T-helper 9 cell (primary cell): ENCODE measurements at places on chromosomes 12 and 14.

DNA sequence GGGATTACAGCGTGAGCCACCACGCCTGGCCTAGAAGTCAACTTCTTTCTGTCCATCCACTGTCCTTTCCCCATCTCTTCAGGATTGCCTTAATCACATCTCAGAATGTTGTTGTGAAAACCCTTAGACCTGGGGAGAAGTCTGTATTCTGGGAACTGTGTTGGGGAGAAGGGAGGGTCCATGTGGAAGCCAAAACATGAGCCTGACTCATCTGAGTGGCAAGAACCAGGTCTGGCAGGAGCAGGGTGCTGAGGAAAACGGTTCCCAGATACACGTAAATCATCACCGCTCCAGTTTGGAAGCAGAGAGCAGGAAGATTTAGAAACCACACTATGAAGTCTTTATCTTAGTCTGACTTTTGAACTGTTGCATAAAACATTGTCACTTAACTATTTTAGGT lies 245.6 kb upstream of the RGS6 start:
- no peak for DNase-seq

DNA sequence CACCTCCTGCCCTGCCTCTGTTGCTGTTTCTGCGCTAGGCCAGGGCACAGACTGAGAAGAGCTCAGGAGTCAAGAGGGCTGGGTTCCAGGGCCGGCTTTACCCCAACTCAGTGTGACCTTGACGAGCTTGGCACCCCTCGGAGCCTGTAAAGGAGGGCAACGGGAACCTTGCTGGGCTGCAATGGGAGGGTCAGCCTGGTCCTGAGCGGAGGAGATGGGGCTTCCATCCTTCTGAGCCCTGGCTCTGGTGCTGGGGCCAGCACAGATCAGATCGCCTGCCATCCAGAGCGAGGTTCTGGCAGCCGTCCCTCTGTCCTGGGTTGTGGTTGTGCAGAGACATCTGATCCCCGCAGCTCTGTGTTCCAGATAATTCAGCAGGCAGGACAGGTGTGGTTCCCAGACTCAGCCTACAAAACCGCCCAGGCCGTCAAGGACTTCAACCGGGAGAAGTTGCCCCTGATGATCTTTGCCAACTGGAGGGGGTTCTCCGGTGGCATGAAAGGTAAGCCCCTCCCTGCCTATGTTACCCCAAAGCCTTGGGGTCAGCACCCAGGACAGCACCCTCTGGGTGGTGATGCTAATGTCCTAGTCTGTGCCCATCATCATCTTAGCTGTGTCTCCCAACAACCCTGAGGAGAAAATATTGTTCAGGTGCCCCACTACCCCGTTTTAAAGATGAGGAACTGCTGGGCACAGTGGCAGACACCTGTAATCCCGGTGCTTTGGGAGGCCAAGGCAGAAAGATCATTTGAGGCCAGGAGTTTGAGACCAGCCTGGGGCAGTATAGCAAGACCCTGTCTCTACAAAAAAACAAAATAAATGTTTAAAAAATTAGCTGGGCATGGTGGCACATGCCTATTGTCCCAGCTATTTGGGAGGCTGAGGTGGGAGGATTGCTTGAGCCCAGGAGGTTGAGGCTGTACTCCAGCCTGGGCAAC lies 50.2 kb downstream of the FOXN4 start:
- no peak for DNase-seq

DNA sequence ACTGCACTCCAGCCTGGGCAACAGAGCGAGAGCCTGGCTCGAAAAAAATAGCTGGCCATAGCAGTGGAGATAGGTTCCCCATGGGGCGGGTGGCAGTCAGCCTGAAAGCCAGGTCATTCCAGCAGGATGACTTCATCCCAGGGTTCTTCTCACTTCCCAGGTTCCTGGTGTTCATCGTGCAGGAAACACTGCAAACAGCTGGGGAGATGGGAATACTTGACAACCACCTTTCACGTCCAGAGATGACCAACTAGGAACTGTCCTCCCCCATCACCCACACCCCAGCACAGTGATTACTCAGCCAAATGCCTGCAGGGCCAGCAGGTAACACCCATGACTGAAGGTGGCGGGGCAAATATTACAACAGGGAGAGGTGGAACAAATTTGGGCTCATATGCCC lies 1.7 kb downstream of the VSIG10 start:
- no peak for DNase-seq

DNA sequence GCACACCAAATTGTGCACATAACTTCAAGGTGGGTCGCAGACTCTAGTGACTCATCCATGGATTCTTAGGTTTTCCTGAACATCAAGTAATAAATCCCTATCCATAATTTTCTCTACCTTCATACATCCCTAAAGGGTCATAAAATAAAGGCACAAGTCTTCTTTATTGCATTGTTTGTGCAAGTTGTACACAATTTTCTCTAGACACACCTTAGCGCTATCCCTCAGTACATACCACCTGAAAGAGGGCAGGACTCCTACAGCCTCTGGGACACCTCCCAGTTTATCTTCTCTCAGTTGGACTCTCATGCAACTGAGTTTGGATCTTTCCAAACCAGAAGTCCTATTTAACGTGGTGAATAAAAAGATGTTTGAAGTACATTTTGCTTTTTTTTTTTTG lies 168.5 kb upstream of the BMP4 start:
- DNase-seq = no peak

DNA sequence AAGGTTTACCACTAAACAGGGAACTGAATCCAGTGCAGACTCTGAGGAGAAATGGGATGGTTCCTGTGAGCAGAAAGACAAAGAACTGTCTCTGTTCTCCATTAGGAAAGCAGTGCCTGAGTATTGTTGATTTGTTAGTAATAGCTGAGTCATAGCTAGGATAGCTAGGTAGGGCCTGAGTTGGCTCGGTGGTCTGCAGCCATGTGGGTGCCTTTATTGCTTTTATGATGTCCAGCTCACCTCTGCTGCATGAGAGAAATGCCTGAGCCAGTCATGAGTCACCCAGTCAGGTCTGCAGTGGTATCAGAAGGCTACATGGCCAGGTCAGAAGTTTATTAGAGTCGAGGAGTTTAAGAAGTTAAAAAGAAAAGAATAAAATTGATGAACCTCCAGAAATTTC lies 24.2 kb downstream of the TRHDE start:
- DNase-seq = no peak

GRCh38 chr12:54321363-54321762 lies 3.6 kb upstream of the COPZ1 start:
- DNase-seq = no peak

GRCh38 chr14:96294246-96294645 lies 38.2 kb downstream of the BDKRB1 start:
- no peak for DNase-seq

DNA sequence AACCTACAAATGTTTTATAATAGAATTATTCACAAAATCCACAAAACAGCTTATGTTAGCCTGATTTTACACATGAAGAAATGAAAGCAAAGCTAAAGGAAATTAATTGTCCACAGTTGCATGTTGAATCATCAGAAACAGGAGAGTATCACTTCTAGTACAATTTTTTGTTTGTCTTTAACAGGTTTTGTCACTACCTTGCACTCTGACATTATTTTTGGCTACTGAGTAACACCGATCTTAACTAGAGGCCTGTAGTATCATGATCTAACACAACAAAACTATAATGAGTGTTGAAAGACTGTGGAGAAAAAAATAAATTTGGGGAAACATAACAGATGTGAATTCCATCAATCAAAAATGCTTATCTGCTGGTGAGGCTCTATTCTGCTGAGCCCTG lies 60.1 kb downstream of the TAOK3 start:
- DNase-seq = no peak

GRCh38 chr14:70972107-70972976 lies 65.1 kb downstream of the PCNX1 start:
- peak; percentile 86 for DNase-seq

DNA sequence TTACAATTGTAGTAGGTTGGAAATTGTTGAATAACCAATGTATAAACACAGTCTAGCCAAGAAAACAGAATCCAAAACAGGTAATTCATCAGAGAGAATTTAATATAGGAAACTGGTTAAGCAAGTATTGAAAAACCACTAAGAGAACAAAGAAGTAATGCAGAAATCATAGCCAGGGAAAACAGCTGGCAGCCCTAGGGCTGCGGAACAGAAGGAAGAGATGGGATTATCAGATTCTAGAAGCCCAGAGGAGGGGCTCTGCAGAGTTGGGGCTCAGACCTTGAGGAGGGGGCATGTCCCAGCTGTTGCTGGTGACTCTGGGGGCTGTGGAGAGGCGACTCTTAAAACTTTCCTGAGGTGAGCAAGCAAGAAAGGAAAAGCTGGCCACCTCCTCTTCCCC lies 49.4 kb downstream of the CD9 start:
- no peak for DNase-seq

DNA sequence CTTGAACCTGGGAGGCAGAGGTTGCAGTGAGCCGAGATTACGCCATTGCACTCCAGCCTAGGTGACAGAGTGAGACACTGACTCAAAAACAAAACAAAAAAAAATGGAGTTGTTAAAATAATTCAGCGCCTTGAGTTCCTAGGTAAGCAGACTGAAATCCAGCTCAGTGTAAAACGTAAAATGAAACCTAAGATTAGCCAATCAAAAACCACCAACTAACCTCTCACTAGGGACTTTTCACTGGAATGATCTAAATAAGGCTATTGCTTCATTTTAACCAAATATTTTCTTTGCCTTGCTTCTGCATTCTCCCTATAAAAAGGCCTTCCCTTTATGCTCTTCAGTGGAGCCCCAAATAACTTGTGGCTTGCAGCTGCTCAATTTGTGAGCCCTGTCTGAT lies 91.6 kb upstream of the HIF1A start:
- no peak for DNase-seq

GRCh38 chr12:31474751-31475150 lies 116.2 kb downstream of the DENND5B start:
- DNase-seq = no peak

GRCh38 chr12:48781750-48782456 lies 7.0 kb downstream of the ADCY6 start:
- DNase-seq = no peak

DNA sequence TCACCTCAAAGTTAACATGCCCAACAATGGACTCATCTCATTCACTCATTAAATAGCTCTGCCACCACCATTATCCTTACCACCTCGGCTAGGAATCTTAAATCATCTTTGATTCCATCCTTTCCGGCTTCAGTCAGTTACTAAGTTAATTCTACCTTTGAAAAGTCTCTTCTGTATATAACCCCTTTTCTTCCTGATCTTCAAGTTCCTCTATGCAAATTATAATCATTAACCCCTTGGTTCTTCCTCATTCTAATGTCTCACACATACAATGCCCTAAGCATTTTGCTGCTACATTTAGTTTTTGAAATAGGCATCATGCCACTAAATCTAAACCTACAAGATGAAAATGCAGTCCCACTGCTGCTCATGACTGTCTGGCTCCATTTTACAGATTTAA lies 51.6 kb downstream of the ATP2B1 start:
- no peak for DNase-seq

DNA sequence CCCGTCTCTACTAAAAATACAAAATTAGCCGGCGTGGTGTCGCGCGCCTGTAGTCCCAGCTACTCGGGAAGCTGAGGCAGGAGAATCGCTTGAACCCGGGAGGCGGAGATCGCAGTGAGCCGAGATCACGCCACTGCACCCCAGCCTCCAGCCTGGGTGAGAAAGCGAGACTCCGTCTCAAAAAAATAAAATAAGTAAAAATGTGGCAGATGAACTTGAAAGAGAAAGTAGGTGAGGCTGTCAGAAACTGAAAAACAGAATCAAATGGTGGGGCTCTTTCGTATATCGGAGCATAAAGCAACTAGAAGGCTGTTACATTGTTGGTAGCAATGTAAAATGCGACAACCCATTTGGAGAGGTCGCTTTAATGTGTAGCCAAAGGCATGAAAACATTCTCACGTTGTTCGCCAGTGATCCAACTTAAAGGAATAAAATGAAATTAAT lies 767 bp upstream of the CCNT1 start:
- no peak for DNase-seq

GRCh38 chr14:53450871-53451270 lies 297.7 kb upstream of the DDHD1 start:
- no peak for DNase-seq

DNA sequence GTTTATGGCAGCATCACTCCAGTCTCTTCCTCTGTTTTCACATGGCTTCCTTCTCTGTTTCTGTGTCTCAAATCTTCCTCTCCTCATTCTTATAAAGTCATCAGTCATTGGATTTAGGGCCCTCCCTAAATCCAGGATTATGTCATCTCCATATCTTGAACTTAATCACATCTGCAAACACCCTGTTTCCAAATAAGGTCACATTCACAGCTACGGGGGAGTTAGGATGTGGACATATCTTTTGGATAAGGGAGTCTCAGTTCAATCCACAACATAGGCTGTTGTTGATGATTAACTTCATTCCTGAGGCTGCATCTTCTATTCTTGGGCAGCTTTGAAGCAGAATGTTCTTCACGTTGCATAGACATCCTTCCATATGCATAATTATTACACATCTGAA lies 40.3 kb upstream of the NTF3 start:
- no peak for DNase-seq

DNA sequence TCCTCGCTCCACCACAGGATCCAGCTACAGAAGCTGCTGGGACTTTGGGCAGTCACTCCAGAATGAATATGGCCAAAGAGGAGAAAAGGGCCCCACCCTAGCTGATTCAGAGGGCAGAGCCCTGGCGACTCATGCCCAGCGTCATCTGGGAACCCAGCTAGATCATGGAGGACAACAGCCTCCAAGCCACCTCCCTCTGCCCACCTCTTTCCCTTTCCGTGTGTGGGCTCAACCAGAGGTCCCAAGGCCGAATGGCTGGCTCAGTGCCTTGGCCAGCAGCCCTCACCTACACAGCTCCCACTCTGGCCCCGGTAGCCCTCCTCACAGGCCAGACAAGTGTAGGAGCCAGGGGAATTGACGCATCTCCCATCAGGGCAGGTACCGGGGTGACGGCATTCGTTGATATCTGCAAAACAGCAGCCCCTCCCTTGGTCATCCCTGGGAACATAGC lies 17.4 kb downstream of the ISCA2 start:
- no peak for DNase-seq

DNA sequence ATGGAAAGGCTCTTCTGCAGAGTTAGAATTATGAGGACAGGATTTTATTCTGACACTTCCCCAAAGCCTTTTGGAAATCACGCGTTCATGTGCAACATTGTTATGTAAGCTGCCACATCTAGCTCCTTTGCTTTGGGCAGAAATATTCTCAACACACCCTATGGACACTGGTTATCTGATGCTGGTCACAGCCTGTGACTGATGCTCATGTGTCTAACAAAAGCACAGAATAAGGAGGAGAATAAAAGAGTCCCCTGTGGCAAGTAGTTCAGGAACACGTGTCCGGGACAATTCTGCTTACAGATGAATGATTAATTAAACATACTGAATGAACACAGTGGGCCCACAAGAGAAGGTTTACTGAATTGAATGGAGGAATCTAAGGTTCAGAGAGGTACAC lies 22.1 kb downstream of the FOXN3 start:
- DNase-seq = no peak

- no peak for DNase-seq
Observed at GRCh38 chr14:52547526-52547925, 4.8 kb downstream of the TXNDC16 start.

DNA sequence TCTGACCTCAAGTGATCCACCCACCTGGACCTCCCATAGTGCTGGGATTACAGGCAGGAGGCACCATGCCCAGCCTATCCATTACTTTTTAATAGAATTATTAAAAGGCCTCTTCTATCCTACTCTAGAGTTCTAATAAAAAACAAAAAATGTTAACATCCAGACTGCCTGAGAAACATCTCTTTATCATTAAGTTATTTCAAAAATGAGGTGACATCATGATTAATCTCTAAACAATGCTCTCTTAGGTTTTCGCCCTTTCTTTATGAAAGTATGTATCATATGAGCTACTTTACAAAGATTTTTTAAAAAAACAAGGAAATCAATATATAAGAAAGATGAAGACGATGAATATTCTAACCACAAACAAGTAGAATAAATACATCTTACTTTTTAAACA lies 52.6 kb downstream of the FGD6 start:
- DNase-seq = no peak
